COLO829 (cell line): ENCODE measurements at places on chromosomes 6 and 20.

DNA sequence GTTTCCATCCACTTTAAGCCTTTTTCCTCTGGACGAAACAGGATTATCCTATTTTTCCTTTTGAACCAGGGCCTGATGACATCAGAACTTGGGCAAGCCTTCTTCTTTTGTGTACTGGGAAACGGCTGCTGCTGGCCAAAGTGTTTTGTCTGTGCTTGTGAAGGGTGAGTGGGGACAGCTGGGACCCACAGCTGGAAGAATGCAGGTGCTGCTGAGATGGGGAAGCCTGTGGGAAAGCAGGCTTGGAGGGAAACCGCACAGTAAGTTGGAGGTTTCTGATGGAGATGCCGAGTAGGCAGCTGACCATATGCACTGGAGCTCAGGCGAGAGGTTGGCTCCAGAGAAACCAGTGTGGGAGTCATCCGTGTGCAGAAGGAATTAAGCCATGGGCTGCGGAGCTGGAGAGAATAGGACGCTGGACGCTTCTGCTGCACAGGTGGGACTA, 8.5 kb upstream of the PSMG4 start:
- DNase-seq: no peak

- DNase-seq: peak; percentile 85
These were observed 11.5 kb upstream of the ZBTB22 start for GRCh38 chr6:33329058-33329457.

GRCh38 chr6:167996424-167997199, 859 bp upstream of the KIF25 start:
- DNase-seq: no peak

DNA sequence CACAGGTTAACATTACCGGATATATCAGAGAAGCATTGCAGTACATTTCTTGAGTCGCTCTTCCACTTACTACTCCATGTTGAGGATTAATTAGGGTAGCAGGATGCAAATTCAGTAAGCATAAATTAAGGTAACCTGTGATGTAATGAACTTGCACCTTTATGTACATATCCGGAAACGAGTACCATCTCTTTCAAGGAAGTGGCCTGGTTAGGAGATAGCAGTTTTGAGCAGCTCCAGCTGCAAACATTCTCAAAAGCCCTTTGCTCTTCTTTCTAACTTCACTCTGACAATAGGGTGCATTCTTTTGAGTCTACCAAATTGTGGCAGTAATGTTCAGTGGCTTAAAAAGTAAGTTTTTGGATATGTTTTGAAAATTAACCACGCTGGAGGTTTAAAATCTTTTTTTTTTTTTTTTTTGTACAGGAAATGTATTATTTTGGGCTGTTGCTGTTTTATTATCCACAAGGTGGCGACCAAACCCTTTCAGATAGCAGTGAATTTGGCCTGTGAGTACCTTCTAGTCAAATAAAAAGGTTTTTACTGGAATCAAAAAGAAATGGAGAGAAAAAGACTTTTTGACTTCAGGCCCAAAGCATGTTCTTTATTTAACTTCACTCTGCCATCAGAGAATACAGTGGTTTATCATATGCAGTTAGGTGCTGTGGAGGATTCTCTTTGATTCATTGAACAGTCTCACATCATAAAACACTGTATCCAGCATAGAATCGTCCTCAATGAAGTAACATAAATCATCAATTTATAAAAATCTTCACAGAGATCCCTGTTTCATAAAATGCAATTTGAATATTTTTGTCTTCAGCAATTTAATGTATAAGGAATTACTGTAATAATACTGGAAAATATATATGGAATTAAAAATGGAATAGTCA, 8.9 kb downstream of the FAM217B start:
- peak; percentile 31 for DNase-seq

DNA sequence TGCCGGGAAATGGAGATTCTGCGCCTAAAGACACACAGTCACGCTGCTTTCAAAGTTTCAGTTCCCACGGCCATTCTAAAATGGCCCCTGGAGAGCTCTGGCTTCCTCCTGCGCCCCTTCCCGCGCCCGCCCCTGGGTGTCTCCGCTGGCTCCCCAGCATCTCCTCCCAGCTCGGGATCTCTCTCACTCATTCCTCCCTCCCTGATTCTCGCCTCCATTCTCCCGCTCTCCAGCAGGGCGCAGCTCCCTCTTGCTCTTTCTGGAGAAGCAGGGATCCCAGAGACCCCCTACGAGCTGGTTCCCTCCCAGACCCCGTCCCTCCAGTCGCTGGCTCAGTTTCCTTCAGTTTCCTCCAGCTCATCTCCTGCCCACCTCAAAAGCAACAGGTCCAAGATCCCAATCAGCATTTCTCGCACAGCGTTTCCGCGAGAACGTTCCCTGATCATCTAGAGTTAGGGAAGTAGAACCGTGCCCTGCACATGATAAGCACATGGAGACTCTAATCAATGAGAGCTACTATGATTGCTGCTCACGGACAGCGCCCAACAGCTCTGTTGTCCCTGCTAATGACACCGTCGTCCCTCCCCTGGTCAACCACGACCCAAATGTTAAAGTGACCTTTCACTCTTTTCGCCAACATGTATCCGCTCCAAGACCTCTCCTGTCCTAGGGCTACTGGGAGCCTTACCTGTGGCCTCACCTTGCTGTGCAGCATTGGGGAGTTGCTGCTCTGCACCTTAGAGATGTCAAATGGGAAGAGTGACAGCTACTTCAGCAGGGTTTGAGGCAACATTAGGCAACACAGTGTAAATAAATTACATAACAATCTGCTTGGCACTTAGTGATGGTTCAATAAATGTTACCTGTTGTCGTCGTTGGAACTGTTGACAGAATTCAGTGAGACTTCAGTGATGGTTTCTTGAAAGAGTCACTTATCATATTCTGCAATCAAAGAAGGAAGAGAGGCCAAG, 218.5 kb upstream of the QKI start:
- DNase-seq: no peak

GRCh38 chr6:144190593-144190992, 40.3 kb downstream of the STX11 start:
- no peak for DNase-seq

DNA sequence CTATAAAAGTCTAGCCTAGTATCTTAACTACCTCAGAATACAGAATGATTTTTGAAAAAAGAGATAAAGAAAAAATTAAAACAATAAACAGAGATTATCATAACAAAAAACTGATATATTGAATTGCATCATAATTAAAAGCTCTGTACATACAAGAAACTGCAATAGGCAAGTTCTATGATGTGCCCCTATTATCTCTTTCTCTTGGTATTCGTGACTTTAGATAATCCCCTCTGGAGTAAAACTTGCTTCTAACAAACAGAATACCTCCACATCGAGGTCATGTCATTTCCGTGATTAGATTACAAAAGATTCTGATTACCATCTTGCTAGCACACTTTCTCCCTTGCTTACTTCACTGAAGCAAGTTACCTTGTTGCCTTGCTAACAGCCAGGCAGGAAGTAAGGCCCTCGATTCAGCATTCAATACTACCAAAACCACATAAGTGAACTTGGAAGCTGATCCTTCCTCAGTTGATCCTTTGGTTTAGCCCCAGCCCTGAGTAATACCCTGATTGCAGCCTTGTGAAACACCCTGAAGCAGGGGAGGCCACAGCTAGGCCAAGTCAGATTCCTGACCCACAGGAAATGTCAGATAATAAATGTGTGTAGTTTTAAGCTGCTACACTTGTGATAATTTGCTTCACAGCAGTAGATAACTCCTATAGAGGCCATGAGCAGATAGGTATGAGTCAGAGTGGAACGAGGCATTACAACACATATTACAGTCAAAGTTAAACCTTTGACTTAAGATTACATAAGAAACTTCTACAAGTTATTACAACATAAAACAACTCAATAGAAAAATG, 53.7 kb upstream of the TMX4 start:
- DNase-seq: no peak

DNA sequence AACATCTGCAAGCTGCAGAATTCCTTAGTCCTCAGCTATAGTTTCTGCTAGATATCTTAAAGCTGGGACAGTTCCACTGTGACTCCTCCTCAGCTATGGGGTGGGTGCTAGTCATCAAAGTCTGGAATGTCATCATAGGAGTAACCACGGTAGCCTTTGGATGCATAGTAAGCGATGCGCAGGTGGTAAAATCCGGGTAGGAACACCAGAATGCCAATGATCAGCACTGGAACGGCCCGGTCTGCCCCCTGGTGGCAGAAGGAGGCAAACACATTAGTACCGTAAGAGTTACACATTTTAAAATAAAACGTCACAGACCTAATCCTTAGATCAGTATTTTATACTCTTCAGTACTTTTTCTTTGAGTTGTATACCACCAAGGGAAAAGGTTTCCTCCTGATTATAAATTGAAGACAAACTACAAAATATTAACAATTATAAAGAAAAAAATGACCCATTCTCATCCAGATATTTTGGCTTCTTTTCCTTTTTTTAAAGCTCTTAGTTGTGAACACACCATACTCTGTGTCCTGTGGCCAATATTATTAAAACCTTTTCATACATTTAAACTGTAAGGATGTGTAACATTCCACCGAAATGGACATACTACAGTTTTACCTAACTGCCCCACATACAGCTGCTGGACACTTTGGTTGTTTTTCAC, 18.9 kb downstream of the PCNA start:
- DNase-seq: peak; percentile 78

DNA sequence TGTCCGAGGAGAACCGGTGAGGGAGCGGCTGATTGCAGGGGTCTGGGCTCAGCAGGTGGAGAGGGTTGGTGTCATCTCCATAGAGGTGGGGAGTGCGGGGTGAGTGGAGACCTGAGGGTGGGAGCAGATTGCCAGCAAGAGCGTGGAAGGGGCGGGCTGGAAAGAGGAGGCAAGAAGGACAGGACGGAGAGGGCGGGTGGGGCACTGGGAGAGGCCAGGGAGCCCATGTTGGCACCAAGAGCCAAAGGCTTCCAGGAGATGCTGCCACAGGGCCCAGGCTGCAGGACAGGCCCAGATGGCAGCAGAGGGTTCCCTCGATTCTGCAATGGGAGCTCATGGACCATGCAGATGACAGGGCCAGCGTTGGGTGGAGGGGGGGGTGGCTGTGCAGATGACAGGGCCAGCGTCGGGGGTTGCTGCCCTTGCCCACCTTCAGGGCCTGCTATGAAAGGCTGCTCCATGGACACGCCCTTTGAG, 105.4 kb downstream of the TMEM242 start:
- no peak for DNase-seq

GRCh38 chr6:109008537-109009235, 86.0 kb downstream of the SESN1 start:
- DNase-seq: no peak

GRCh38 chr6:27742833-27743573, 169.2 kb downstream of the OR2B2 start:
- DNase-seq: no peak

GRCh38 chr20:23150304-23151007, 64.3 kb upstream of the CD93 start:
- no peak for DNase-seq

- no peak for DNase-seq
These were observed 182.5 kb upstream of the JARID2 start for GRCh38 chr6:15063253-15063853.

DNA sequence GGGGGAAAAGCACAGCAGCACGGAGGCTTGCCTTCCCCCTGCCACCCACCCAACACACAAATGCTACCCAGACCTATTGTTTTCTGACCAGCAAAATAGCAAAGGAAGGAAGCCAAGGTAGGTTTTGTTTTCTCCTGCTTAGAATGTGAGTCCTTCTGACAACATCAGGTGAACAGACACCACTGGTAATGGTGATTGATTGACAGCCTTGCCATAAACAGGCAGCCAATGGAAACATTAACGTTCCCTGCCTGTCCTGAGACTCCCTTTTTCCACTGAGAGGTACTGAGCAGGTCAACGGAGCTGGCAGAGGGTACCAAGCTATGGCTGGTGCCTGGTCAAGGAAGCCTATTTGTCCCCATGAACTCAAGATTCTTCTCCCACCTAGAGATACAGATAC, 234.4 kb downstream of the ADGB start:
- no peak for DNase-seq

DNA sequence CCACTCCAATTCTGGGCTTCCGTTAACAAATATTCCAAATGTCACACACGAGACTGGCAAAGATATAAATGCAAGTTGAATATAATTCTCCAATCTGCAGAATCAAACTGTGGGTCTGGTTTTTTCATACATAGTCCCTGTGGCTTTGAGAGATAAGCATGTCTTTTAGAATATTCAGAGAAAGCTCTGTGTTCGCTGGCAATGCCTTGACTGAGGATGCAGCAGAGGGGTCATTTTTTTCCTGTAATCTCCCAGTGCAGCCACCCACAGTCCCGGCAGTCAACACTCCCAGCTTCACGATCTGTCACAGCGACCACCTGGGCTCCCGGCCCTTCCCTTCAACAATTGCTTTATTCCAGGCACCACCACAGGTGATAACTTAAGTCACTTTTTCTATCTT, 30.5 kb downstream of the MUC22 start:
- DNase-seq: no peak

DNA sequence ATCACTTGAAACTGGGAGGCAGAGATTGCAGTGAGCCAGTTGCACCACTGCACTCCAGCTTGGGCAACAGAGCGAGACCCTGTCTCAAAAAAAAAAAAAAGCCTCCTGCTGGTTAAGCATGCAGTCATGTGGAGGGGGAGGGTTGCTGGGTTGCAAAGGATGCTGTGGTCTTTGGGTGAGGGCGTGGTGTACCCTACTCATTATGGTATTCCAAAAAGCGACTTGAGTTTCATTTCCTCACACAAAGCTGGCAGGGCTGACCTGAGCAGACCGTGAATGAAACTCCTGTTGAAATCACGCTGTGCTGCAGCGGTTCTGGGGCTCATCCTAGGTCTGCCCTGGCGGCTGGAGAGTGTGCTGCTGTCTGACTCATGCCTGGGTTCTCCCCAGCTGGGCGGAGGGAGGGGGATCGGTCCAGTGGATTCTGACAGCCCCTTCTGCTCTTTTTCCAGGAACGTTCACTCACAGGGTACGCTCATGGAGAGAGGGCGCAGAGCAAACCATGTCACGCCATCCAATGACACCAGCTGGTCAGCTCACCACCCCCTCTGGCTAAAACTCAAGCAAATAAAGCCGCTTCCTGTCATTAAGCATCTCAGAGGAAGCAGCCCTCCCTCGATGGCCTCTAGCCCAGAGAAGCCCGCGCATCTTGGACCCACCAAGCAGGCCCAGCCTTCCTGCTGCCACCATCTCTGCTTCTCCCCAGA, 166.2 kb downstream of the SCML4 start:
- no peak for DNase-seq

- no peak for DNase-seq
These were observed 15.3 kb downstream of the IPCEF1 start for GRCh38 chr6:154341336-154341735.

- DNase-seq: no peak
These were observed 8.8 kb upstream of the SIRPB1 start for GRCh38 chr20:1628621-1629020.

GRCh38 chr6:16474772-16475493, 236.5 kb downstream of the GMPR start:
- DNase-seq: no peak

DNA sequence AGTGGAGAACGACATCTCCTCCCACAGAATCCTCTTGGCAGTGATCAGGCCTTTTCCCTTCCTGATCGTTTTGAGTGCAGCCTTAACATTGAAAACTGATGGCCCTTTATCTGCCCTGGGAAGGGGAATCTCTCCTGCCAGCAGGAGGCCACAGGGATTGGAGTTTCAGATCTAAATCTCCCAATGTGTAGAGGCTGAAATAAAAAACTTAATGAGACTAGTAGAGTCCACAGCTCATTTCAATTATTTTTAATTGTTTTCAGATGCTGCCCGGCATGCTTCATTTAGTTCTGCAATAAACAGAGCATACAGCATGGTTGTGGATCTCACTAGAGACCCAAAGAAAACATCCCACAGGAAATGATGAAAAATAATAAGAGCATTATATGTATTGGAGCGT, 662.2 kb upstream of the HS3ST5 start:
- no peak for DNase-seq

- DNase-seq: no peak
These were observed 15.7 kb downstream of the RTN4IP1 start for GRCh38 chr6:106613590-106613989.

GRCh38 chr6:41228096-41228495, at the start of gene TREML4:
Gene TREML4, plus strand, starts transcription at chr6:41228349. Its CDS starts 79 bp downstream, at chr6:41228428.
- no peak for DNase-seq
